Effector memory CD4-positive, alpha-beta T cell (primary cell): ENCODE measurements at places on chromosomes 6 and 20.

DNA sequence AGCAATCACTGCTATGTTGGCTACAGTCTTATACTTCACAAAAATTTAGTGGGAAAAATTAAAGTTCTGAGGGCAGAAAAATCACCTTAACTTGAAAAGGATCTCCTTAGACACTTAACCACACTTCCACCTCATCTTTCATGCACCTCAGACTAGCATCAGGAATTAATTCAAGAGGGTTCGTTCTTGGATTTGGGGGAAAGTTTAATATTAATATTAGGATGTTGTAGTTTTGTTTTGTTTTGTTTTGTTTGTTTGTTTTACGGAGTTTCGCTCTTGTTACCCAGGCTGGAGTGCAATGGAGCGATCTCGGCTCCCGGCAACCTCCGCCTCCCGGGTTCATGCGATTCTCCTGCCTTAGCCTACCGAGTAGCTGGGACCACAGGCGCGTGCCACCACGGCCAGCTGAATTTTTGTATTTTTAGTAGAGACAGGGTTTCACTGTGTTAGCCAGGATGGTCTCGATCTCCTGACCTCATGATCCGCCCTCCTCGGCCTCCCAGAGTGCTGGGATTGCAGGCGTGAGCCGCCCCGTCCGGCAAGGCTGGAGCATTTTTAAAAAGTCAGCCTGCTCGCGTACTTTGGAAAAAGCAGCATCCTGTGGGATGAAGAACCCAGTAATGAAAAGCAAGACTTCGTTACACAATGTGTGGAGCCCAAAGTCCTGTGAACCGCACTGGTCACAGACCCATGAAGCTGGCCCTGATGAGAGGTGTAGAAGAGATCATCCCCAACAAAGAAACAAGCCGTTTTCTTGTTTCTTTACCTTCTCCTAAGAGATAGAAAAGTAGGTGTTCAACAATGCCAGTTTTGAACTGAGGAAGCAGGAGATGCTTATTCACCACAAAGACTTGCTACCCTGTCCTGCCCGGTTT, 194.9 kb downstream of the GPX5 start:
- no peak for DNase-seq

GRCh38 chr20:62694868-62695267, 13.8 kb upstream of the NTSR1 start:
- no peak for DNase-seq

DNA sequence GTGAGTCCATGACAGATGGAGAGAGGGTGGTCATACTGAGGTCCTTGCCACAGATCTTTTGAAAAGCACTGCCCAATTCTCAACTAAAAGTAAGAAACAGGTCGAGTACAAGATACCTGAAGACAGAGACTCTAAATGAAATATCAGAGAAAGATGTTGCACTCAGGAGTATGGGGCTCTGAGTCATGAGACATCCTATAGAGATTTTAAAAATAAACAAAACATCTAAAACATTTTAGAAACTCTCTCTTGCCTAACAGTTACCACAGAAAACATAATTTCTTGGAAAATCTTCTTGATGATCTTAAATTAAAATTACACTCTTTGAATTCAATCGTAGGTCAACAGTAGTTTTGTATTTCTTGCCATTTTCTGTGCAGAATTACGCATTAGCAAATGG, 348.9 kb upstream of the MARCKS start:
- no peak for DNase-seq

GRCh38 chr6:106216527-106216926, 109.0 kb downstream of the ATG5 start:
- DNase-seq: no peak

GRCh38 chr20:12434672-12435071, 517.0 kb downstream of the BTBD3 start:
- DNase-seq: no peak

DNA sequence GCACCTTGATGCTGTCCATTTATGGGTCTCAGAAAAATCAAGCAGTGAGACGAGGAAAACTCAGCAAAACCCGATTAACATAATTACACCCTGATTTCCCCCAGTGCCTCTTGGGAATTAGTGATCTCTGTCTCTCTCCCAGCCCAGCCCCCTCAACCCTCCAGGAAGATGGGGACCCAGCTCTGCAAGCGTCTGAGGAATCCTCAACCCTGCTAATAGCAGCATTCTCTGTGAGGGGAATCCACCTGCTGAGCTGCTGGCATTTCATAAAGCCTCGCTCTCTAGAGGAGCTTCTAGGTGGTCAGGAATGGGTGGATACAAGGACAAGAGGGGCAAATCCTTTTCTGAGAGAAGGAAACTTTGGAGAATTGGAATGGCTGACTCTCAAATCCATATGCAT, 13.9 kb downstream of the NR2E1 start:
- DNase-seq: no peak

GRCh38 chr6:157182503-157183264, 140.6 kb downstream of the TMEM242 start:
- no peak for DNase-seq

DNA sequence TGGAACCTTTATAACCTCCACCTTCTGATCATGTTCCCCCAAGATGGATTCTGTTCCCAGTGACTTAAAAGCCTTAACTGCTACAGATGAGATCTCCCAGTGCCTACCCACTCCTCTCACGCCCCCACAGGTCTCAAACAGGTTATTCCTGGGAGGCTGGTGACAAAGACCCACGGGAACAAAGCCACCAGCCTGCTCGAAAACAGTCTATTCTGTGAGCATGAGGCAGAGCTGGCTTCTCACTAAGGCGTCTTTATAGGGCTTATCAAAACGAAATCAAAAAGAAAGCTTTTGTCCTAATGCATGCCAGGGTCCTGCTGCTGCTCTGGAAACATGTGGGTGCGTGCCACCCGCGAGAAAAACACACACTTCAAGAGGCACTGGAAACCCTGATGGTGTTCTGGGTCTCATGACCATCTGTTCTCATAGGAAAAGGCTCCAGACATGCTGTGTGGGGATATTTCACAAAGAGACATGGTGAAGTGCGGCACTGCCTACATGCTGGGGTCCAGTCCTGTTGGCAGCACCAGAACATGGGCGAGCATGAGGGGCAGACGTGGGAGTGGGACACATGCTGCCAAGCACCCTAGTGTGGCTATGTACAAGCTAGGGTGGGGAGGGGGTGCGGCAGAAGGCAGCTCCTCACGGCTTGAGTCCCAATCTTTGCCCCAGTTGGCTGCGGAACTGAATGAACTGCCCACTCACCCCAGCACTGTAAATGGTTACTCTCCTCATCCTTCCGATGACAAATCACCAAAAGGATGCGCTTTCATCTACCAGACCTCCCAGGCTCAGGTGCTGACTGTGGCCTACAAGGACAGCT, 2.1 kb downstream of the FKBP1A start:
- no peak for DNase-seq

GRCh38 chr20:48824830-48825565, 2.8 kb downstream of the PREX1 start:
- DNase-seq: no peak

DNA sequence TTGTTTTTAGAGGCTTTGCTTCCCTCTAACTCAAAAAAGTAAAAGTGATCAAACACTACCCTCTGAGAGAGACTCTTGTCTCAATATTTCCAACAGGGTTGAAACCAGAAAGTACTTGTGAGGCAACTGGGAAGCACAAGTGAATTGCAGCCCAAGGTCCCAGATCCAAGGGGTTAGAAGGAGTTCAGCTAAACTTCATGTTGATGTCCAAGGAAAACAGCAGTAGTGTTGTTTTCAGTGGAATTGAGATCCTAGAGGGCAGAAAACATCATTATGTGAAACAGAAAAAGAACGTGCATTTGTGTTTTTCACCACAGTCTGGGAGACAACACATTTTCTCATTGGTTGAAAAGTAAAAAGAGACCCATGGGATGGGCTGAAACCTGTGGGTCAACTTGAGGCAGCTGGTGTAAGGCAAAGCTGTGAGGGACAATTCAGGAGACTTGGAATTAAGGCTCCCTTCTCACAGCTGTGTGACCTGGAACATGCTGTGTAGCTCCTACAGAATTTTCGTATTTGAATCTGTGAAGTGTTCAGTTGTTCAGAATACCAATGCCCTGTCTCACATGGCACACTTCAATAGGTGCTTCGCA, 508.3 kb downstream of the BMP2 start:
- no peak for DNase-seq

DNA sequence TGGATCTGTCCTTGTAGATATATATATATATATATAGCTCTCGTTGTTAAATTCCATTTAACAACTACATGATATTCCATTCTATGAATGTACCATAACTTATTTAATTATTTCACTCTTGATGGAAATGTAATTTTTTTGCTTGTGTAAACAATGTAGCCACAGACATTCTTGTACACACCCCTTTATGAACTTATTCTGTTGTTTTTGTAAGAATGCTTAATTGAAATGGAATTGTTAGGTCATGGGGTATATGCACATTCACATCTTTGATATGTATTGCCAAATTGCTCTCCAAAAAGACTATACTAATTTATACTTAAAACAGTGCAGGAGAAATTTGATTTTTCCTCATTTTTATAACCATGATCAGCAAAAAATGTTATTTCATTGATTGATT, 67.2 kb downstream of the MAP3K4 start:
- no peak for DNase-seq

- no peak for DNase-seq
Measured at GRCh38 chr6:132210886-132211563, 190.2 kb downstream of the MOXD1 start.

DNA sequence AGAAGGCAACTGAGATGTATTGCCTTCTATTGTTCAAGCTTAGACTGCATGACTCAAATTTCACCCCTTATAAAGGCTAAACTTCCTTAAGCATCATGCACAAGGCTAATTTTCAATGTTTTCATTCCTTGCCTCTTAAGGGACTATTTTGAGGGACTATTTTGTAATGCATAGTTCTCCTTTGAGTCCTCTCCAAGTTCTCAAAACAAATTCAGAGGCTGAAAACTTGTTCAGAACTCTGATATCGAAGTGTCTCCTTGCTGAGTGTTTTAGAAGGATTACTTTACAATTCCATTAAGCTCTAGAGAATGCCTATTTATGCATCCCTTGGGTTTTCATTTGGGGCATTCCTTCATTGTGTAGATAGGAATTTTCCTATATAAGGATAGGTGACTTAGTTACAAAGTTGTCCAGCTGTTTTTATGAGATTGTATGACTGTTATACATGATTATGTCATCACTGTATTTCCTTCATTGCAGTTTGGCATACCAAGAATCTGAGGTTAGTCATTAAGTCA, 41.7 kb downstream of the COL19A1 start:
- DNase-seq: no peak

DNA sequence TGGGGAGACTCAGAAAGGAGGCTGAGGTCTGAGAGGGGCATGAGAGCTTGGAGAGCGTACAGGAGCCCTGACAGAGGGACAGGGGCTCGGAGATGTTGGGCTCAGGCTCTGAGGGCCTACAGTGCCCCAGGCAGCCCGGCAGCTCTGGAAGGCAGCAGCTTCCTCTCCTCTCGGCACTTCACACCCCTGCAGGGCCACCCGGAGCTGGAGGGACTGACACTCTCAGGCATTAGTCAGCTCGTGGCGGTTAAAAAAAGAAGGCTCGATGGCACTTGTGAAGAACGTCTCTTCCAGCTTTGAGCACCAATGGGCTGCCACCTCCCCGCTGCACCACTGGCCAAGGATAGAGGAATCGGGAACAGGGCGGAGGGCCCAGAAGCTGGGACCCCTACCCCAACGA, 62.6 kb upstream of the SIRPA start:
- DNase-seq: no peak

DNA sequence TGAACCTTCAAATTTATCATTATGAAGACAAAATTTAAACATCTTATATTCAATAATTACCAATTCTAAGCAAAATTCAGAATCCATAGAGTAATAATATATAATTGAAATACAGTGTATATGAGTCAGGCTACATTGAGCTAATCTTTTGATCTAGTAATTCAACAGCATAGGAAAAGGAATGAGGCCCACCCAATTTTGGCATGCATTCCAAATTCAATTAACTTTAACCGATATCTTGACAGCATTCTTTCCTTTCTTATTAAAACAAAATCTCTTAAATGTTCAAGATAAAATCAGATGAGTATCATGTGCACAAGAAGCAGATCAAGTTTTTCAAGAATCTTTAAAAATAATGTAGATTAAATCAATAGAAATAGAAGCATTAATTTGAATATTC, 132.9 kb upstream of the QKI start:
- no peak for DNase-seq

DNA sequence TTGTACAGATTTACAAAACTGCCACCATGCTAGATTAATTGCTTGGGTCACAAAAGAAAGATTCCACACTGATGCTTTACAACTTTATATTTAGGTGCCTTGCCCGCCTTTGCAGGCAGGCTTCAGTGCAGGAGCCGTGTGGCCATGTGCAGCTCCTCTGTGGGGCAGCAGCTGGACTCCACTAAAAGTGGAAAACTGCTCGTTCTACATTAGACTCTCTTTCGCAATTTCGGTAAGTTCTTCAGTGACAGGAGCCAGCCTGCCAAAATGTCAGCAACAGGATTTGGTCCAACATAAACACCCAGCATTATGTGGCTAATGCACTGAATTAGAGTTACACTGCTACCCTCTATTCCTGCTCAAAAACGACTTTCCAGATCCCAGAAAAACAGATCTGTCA, 174.4 kb upstream of the KCNK16 start:
- no peak for DNase-seq

GRCh38 chr20:33518071-33518470, 28.2 kb downstream of the CBFA2T2 start:
- no peak for DNase-seq

GRCh38 chr20:38890497-38890818, 35.8 kb upstream of the FAM83D start:
- no peak for DNase-seq

GRCh38 chr20:62176866-62177265, 6.0 kb upstream of the MTG2 start:
- no peak for DNase-seq

DNA sequence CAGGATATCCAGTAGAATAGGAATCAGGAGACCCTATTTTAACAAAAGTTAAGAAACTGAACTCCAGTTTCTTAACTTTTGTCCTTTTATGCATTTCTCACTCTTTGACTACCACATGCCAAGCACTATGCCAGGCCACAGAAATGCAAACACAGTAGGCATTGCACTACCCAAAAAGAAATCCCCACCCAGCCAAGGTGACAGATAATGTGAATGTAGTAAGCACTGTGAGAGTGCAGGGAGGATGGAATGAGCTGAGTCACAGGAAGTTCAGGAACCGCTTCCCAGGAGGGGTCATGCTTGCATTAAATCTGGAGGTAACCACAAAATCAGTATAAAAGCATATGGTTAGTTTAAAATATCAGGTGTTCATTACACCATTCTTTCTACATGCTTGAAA, 20.1 kb upstream of the FAM83C start:
- DNase-seq: no peak

- DNase-seq: no peak
Measured at GRCh38 chr6:52636830-52637229, 34.1 kb upstream of the TMEM14A start.

DNA sequence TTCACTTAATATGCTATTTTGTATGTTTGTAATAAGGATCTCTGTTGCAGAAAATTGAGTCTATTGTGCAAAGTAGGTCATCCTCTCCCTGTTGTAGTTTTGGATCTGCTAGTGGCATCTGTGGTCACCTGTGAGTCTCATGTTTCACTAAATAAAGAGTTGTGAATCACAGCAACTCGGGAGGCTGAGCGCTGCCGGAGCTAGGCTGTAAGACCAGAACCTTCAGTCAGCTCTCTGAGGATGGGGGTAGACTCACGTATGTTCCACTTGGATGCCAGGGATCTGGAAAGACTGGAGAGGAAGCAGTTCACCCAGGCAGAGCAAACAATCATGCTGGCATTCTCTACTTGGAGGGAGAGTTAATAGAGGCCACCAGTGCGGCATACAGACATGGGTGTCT, 187.3 kb upstream of the FOXA2 start:
- no peak for DNase-seq
